ENCODE measurements at places on chromosomes 3 and 15.

GRCh38 chr15:67843571-67844387, 3.9 kb upstream of the RNU6-1 start:
- no peak for DNase-seq

GRCh38 chr3:185630182-185630622, 44.1 kb downstream of the SENP2 start:
- no peak for DNase-seq

DNA sequence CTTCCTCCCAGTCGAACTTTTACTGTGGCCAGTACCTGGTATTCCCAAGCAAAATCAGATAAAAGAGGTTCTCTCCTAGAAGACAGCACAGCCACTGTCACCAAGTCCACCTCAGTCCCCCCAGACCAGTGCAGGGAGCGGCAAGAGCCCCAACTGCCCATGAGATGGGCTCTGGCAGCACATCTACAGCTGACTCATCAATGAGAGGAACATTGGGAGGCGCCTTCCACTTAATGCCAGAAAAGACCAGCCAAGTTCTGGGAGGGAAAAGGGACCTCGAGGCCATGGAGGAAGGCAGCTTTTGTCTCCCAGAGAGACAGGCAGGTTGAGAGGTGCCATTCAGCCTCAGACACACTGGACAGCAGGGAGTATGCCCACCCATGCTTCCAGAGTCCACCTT, 28.2 kb downstream of the POC1A start:
- no peak for DNase-seq

DNA sequence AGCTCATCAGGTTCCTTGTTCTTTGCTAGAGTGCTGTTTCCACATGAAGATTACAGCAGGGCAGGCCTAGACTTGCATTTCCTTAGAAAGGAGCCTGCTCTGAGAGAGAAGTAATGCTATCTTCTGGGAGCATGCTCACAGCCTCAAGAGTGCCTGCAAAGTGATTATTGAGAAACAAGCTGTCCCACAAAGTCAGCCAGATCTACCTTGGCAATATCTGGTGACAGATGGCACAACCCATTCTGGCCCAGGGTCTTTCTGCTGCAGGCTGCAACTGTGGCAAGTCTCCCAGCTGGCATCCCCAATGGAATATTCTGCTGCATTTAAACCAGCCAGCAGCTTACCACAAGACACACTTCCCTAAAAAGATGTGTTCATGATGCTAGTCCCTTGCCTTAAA, 29.3 kb downstream of the MTMR10 start:
- no peak for DNase-seq

DNA sequence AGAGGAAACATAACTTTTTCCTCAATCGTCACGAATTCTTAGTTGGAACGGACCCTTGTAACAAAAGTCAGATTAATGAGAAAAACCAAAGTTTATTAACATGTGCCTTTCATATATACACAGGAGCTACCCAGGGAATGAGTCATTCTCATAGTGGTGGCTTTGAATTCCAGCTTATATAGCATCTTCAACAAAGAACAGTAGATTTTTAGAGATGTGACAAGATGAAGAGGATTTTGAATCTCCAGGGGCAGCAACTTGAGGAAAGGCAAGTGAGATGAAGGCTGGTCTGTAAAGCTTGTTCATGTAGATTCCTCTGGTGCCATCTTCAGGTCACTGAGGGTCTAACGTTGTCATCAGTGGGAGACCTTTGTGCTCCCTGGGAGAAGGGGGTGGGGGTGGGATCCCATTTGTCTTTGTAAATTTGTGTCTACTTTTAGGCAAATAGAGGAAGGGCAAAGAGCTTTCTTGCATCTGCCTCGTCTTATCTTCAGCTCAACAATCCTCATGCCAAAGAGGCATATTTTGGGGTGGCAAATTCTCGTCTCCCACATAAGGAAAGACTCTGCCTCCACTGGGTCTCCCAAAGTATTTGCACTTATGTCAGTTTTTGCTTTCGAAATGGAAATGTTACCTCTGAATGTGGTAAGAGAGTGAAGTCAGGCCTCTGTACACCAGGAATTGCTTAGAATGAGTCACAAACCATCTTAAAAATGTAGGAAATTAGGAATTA, 29.5 kb downstream of the CLEC3B start:
- no peak for DNase-seq

DNA sequence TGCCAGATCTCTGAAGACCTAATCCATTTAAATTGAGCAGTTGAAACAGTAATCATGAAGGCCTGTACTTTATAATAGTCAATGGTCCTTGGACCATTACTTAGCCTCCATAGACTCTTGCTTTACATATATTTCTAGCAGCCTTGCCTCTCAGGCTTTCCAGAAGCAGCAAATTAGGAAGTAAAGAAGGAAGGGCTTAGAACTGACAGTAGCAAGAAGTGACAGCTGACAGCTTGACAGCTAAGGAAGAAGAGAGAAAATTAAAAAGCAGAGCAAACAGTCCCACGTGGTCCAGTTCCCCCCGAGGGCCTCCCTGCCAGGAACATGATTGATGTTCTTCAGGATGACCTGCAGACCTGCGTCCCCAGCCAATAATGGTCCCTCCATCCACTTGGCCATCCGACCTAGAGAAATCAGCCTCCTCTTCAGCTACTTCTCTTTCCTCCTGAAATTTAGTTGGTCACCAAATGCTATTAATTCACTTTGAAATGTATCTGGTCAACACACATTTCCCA, 15.0 kb upstream of the PSMD6 start:
- no peak for DNase-seq

DNA sequence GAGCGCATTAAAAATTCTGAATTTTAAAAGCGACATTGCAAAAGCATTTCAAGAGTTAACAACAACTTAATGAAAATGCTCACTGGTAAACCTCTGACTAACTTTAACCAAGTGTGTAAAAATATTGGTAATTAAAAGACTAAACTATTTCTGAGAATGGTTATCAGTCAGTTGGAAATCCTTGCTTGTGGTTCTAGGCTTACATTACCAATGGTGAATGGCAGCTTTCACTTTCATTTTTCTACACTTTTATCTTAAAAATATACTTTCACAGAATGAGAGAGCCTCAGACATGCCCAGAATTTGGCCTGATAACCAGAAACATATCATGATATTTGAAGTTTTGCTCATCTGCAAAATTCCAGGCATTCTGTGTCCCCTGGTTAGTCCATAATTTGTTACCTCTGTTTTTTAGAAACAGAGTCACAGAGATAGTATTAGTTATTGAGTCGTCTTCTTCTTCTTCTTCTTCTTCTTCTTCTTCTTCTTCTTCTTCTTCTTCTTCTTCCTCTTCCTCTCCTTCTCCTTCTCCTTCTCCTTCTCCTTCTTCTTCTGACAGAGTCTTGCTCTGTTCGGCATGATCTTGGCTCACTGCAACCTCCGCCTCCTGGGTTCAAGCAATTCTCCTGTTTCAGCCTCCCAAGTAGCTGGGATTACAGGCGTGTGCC, 5.5 kb upstream of the RNF111 start:
- DNase-seq: no peak

DNA sequence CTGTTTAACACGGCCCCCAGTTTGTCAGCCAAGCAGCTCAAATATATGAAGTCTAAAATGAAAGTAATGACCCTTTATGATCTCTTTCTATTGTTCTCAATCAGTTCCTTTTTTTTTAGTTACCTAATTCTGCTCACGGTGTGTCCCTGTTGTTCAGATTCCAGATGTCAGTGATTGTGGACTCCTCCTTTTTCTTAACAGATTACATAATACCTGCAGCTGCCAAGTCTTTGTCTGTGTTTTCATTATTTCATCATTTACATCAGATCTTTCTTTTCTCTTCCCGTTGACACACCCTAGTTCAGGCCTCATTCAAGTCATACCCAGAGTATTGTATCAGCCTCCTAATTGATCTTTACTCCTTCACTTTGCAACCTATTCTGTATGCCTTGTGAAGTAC, 56.1 kb upstream of the SKIL start:
- no peak for DNase-seq

- no peak for DNase-seq
These were observed 100.4 kb upstream of the HES1 start for GRCh38 chr3:194035406-194036138.

DNA sequence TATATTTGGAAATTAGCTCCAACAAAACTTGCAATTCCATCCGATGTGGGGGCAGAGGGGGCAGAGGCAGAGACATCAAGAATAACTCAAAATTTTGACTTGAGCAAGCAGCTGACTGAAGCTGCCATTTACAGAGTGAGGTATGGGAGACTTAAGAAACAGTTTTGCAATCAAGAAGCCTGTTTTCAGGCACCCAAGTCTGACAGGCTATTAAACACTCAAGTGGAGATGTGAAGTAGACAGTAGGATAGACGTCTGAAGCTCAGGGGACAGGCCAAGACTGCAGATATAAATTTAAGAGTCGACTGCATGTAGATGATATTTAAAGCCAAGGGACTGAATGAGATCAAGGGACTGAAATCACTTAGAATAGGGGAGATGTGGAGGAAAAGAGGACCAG, 9.9 kb upstream of the SH3BP5 start:
- no peak for DNase-seq
